ENCODE measurements at places on chromosomes 4 and X. TPM values are rescaled to one million over a fixed set of nuclear protein-coding genes. Genes with fewer than 3 reads are reported as not detected.

DNA sequence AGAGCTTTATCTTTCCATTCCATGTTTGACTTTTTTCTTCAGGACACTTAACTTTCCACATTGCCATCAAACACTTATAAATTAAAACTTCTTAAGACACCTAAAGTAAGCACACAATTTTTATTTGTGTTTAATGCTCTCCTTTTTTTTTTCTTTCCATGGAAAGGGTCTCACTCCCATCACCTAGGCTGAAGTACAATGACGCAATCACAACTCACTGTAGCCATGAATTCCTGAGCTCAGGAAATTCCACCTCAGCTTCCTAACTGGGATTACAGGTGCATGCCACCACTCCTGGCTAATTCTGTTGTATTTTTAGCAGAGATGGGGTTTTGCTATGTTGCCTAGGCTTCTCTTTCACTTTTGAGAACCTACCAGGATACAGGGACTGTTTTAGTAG lies 7.3 kb downstream of the SMR3A start:
- DNase-seq, result no peak

DNA sequence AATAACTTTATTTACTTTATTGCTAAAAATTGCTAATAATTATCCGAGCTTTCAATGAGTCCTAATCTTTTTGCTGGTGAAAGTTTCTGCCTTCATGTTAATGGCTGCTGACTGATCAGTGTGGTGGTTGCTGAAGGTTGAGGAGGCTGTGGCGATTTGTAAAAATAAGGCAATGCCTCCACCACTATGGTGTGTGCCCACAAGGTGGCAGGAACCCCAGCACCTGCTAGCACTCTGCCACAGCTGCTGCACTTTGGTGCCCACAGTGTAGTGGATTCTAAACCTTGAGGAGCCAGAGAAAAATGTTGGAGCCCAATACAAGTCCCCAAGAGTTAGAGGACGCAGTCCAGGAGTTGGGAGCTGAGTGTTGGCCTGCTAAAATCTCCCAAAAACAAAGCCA lies 1237.1 kb downstream of the PCDH19 start:
- DNase-seq, result no peak

DNA sequence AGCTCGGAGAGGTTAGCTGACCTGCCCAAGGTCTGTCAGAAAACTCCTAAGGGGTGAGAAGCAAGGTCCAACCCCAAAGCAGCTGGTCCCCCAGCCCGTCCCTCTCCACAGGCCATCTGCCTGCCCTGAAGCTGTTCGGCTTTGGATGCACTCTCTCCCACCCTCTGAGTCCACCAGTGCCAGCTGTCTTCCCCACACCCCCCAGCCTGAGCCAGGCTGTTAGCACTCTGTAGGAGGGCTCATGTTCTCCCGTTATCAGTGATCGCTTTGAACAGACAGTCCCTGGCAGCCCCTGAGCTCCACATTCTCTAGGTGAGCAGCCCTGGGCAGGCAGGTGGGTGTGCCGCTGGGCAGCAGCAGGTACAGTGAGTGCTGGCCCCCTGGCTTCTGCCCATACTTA lies 16.0 kb downstream of the ZNF185 start:
- no peak for DNase-seq

DNA sequence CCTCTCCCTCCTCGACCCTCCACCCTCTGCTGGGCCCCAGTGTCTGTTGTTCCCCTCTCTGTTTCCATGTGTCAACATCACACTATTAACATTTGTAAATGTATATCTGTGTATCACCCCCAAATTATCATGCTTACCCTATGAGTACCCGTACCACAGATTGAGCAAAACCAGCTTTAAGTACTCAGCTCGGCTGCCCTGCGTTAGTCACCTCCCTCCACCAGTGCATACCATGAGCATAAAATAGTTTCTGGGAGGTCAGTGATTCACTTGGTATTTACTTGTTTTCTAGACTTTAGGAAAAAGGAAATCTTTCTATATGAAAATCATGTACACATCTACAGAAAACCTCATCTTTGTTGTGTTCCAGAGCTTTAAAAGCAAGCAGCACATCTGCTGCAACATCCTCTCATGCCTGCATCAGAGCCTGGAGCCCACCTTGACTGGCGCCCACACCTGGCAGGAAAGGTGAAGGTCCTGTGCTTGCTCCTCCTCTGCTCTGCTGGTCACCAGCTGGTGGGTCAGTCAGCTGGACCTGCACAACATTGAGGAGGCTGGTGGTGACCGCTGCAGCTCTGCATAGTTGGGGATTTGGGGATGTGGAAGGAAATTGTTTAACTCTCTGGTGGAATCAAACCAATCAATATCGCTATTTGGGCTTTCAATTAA lies 214.4 kb upstream of the KLF3 start:
- DNase-seq, result no peak

The DCHS2 gene
- under 0.01 TPM for total RNA-seq

The STBD1 gene
- total RNA-seq, result 1.9 TPM

The SPANXA2 gene
- not detected for total RNA-seq

The GJB1 gene
- total RNA-seq, result not detected
